Left renal pelvis (tissue), 4 donors: ENCODE measurements at places on chromosomes 3 and 15.
A peak's percentile ranks its signal among the peaks of the same experiment; 100 is the strongest.

GRCh38 chr15:75842722-75843677 lies at the start of gene UBE2Q2:
Gene UBE2Q2 (plus strand): TSS chr15:75843447. CDS start chr15:75843667, 220 bp downstream.
- peak; percentile 42 for DNase-seq

- DNase-seq = no peak
Measured at GRCh38 chr15:85706779-85707518, 87.8 kb downstream of the KLHL25 start.

- DNase-seq = no peak
Measured at GRCh38 chr3:64856106-64856505, 168.3 kb upstream of the ADAMTS9 start.

- no peak for DNase-seq
Measured at GRCh38 chr3:57764794-57765193, 8.7 kb downstream of the SLMAP start.

GRCh38 chr15:79896131-79896633 lies 632 bp downstream of the MTHFS start:
- peak; percentile 6 for DNase-seq

- no peak for DNase-seq
Measured at GRCh38 chr3:23431764-23432163, 228.6 kb downstream of the UBE2E2 start.
